Trophoblast cell (in vitro differentiated cells and primary cell): ENCODE measurements at places on chromosomes 2 and 18.

DNA sequence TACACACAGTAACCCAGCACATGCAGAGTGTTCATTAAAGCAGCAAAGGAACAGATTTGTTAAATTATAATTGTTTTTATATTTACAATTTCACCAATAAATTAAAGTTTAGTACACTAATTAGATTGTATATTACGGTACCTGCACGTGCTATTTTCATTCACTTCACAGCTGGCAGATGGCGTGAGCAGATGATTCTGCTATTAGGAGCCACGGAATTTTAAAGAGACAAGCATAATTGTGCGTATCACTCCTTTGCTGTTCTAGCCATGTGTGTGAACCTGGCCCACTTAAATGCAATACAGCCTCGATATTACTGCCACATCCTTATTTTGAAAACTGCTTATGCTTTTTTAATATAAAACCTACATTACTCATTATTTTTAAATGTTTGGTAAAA, 332.8 kb upstream of the SOX11 start:
- H3K27me3 ChIP-seq: no peaks in the 10 kb centered on the region
- no peaks in the 10 kb centered on the region for H3K36me3 ChIP-seq
- H3K27ac ChIP-seq: no peak overlapping the region
- no peak for DNase-seq

- H3K4me1 ChIP-seq: peaks cover 19% of the 10 kb centered on the region
- no peak overlapping the region for H3K4me3 ChIP-seq
- no peak for DNase-seq
- no peak overlapping the region for H3K27ac ChIP-seq
- H3K36me3 ChIP-seq: no peaks in the 10 kb centered on the region
Observed at GRCh38 chr2:73291093-73291460, 2.3 kb downstream of the EGR4 start.

- H3K27ac ChIP-seq: no peak overlapping the region
- H3K27me3 ChIP-seq: no peaks in the 10 kb centered on the region
- no peak overlapping the region for H3K4me3 ChIP-seq
- no peaks in the 10 kb centered on the region for H3K4me1 ChIP-seq
Observed at GRCh38 chr2:236210536-236210935, 42.4 kb upstream of the GBX2 start.

DNA sequence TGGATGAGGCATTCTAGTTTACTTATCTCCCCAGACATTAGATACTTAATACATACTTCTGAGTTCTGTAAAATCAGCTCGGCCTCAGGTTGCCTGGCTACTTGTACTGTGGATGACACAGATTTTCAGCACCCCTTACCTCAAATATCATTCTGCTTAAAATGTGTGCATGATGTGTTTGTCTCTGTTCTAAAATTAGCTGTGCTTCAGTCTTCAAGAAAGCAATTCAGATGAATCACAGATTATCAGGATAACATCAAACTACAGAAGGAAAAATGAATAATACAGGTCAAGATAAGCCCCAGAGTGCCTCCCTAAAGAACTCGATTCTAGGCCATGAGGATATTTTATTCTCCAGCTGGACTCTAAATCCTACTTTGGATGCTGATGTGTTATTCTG, 21.3 kb upstream of the MAPRE2 start:
- no peak overlapping the region for H3K27ac ChIP-seq
- no peaks in the 10 kb centered on the region for H3K36me3 ChIP-seq
- H3K4me3 ChIP-seq: no peak overlapping the region
- H3K27me3 ChIP-seq: no peaks in the 10 kb centered on the region
- peak; percentile 61 for DNase-seq

DNA sequence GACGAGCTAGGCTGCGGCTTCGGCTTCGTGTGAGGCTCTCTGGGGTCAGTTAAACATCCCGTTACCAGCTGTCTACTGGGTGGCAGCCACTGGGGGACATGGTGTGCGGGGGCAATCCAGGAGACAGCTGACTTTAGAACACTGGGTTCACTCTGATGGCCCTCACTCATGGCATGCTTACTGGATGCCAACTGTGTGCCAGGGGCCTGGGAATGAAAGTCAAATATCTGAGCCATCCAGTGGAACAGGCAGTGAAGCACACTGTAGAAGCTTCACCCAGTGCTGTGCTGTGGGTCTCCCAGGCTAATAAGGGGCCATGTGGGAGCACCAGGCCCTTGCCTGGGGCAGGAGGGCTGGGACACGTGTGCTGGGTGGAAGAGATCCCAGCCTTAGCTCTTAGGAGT, 48.3 kb downstream of the GLI2 start:
- DNase-seq: no peak
- H3K4me1 ChIP-seq: peaks cover 8% of the 10 kb centered on the region
- no peaks in the 10 kb centered on the region for H3K36me3 ChIP-seq
- H3K4me3 ChIP-seq: no peak overlapping the region
- H3K27me3 ChIP-seq: no peaks in the 10 kb centered on the region

- DNase-seq: peak; percentile 40
- no peaks in the 10 kb centered on the region for H3K36me3 ChIP-seq
- H3K27ac ChIP-seq: peak overlapping the region; percentile 32
- peak overlapping the region; percentile 96 for H3K4me3 ChIP-seq
Observed at GRCh38 chr2:201070948-201071478, 458 bp downstream of the HYCC2 start.

GRCh38 chr2:877747-878146, 72.9 kb upstream of the SNTG2 start:
- H3K27ac ChIP-seq: no peak overlapping the region
- H3K4me1 ChIP-seq: no peaks in the 10 kb centered on the region
- no peak for DNase-seq
- no peaks in the 10 kb centered on the region for H3K36me3 ChIP-seq
- H3K27me3 ChIP-seq: no peaks in the 10 kb centered on the region

DNA sequence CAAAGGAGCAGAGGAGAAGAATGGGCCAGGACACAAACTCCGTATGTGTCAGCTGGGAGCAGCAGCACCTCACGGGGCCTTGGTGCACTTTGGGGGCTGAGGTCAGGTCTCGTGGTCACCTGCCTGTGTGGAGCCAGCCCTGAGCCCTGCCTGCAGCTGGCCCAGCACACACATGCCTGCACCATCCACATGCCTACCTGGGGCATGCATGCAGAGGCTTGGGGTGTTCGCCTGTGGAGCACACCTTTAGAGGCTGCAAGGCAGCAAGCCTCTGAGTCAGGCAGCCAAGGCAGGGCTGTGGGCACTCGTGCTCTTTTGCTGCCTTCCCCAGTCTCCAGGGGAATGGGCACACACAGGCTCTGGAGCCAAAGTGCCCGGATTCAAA, 36.0 kb downstream of the ARHGEF4 start:
- no peaks in the 10 kb centered on the region for H3K36me3 ChIP-seq
- no peaks in the 10 kb centered on the region for H3K4me1 ChIP-seq
- H3K4me3 ChIP-seq: no peak overlapping the region
- no peak overlapping the region for H3K27ac ChIP-seq

DNA sequence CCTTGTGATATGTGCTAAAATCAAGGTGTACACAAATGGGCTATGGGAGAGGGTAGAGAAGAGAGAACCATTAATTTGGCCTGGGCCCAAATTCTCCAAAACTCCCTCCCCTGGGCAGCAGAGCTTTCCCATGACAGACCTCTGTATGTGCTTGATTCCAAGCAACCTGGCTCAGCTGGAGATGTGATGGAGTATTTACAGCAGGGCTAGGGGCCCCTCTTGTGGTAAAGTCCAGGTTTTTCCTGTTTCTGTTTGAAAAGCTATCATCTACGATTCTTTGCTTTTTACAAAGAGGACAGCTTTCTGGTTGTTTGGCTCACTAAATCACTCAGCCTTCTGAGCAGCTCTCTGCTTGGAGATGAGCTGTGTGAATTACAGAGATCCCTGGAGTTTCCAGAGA, 40.3 kb downstream of the KCNS3 start:
- no peaks in the 10 kb centered on the region for H3K27me3 ChIP-seq
- no peaks in the 10 kb centered on the region for H3K36me3 ChIP-seq
- no peak for DNase-seq
- no peak overlapping the region for H3K4me3 ChIP-seq

DNA sequence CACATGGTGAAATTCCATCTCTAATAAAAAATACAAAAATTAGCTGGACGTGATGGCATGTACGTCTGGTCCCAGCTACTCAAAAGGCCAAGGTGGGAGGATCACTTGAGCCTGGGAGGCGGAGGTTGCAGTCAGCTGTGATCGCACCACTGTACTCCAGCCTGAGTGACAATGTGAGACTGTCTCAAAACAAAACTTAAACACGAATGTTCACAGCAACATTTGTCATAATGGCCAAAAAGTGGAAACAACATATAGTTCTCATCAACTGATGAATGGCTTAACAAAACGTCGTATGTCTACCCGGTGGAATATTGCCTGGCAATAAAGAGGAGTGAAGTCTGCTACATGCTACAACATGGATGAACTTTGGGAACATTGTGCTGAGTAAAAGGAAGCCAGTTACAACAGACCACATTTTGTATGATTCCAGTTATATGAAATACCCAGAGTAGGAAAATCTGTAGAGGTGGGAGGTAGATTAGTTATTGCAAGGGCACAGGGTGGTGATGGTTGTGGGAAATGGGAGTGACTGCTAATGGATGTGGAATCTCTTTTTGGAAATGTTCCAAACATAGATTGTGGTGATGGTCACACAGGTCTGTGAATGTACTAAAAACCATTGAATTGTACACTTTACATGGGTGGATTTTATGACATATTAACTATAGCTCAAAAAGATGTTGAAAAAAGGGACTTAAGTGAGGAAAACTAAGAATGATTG, 478.2 kb downstream of the PTPRM start:
- no peak overlapping the region for H3K27ac ChIP-seq
- H3K36me3 ChIP-seq: no peaks in the 10 kb centered on the region
- H3K4me1 ChIP-seq: no peaks in the 10 kb centered on the region
- no peak overlapping the region for H3K4me3 ChIP-seq

DNA sequence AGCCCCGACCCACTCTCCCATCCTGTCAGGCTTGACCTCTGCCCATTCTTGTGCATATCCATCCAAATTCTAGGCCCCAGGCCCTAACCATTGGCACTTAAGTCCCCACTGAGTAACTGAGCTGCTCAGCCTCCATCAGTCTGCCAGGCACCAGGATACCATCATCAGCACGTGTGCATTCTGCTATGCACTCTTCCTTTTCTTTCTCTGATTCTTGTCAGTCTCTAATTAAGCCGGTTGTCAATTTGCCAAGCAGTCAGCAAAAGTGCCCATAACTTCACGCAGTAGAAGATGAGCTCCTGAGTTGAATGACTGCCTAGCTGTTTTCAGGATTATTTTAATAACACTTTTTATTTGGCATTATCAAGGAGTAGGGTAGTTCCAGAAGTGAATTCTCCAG, 107.2 kb downstream of the FEZ2 start:
- no peak for DNase-seq
- no peaks in the 10 kb centered on the region for H3K36me3 ChIP-seq
- peaks cover 9% of the 10 kb centered on the region for H3K4me1 ChIP-seq
- H3K27ac ChIP-seq: peak overlapping the region; percentile 19
- no peak overlapping the region for H3K4me3 ChIP-seq

DNA sequence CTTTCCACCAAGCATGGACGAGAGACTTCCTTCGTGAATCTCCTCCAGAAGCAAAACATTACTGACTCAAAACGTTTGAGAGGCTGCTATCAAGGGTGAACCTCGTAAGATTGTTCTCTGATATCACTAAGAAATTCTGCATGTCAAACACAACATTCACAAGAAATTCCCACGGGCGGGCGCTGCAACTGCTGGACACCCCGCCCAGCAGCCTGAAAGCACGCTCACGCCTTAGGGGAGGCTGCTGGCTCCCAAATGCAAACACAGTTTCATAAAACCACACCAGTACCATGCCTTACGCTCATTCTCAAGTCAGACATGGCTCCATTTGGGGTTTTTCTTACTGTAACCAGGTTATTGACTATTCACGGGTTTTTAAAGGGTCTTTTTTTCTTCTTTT, 39.0 kb downstream of the MBP start:
- no peak overlapping the region for H3K4me3 ChIP-seq
- H3K4me1 ChIP-seq: peaks cover 36% of the 10 kb centered on the region
- DNase-seq: no peak

GRCh38 chr2:19688059-19688458, 213.7 kb downstream of the TTC32 start:
- DNase-seq: no peak
- no peak overlapping the region for H3K27ac ChIP-seq
- no peaks in the 10 kb centered on the region for H3K27me3 ChIP-seq
- no peak overlapping the region for H3K4me3 ChIP-seq
- no peaks in the 10 kb centered on the region for H3K36me3 ChIP-seq

DNA sequence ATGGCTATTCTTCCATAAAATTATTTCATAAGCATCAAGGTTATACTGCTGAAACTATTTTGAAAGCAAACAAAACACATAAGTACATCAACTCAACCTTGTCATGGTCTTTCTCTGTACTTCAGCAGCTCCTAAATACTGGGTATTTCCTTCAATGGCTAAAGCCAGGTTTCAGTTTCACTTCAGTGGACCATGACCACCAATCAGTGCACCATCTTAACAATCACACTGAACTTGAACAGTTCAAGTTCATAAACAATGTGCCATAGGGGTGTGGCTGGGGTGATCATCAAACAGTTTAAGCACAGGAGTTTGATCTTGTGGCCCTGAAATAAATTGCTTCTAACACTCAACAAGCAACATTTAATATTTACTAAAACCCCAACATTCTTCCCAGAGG, 124.1 kb upstream of the FIGN start:
- H3K27ac ChIP-seq: no peak overlapping the region
- no peaks in the 10 kb centered on the region for H3K36me3 ChIP-seq
- no peak for DNase-seq

DNA sequence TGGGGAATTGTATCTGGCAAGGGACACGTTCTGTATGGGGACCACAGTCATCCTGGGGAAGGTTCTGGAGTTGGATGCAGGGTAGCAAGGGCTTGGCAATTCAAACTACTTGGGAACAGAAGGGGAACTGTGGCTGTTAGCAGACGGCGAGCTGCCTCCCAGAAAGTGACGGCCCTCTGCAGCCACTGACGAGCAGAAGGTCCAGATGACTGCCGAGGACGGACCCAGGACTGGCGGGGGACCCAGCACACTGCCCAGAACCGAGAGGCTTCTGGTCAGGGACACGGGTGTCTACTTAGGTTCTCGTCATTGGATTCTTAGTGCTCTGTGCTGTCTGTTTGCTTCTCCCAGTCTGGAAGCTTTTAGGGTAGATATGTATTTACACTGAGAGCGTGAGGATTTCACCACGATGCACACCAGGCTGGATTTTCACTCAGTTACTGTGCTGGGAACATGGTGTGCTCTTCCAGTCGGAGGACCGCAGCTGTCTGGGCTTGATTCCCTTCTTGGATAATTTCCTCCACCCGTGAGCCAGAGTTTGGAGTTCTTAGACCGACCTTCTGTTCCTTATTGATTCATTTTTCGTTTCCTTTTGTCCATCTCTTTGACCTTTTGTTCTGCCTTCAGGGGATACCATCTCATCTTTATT, 13.4 kb downstream of the GPR35 start:
- no peaks in the 10 kb centered on the region for H3K36me3 ChIP-seq
- no peak overlapping the region for H3K4me3 ChIP-seq
- no peak for DNase-seq
- no peak overlapping the region for H3K27ac ChIP-seq

DNA sequence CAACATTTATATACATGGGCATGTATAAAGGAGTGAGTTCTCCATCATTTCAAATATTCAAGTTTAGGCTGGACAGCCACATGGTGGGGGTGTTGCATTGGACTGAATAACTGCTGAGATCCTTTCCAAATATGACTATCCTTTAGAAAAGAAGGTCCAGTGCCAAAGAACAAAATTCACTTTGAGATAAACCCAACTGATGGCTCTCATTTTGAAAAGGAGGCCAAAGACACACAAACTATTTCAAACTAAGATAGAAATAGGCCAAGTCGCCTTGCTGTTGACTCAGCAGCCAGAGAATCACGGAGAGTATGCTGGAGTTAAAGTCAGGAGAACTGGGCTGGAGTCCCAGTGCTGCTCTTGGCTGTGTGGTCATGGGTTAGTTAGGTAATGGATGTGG, 204.5 kb upstream of the LRATD1 start:
- H3K27me3 ChIP-seq: no peaks in the 10 kb centered on the region
- H3K4me3 ChIP-seq: no peak overlapping the region
